ENCODE measurements at places on chromosomes 3 and 15.

- no peak for DNase-seq
Observed at GRCh38 chr15:85474700-85475316, 94.4 kb downstream of the AKAP13 start.

- peak; percentile 36 for DNase-seq
Observed at GRCh38 chr3:88046766-88047165, 12.0 kb downstream of the CGGBP1 start.

DNA sequence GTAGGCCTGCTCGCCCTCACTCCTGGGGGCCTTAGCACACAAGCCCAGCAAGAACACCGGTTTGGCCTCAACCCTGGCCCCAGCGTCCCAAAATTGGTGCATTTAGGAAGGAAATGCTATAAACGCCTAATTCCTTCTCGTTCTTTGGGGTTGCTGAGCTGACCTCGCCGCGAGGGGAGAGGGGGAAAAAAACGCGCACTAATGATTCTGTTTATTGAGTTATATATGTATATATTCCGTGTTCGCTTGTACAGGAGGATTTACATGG, 3.9 kb downstream of the FEZF2 start:
- DNase-seq = no peak

- no peak for DNase-seq
Observed at GRCh38 chr15:35757361-35757760, 211.4 kb upstream of the DPH6 start.

- no peak for DNase-seq
Observed at GRCh38 chr3:156535798-156536197, 19.1 kb downstream of the SSR3 start.

DNA sequence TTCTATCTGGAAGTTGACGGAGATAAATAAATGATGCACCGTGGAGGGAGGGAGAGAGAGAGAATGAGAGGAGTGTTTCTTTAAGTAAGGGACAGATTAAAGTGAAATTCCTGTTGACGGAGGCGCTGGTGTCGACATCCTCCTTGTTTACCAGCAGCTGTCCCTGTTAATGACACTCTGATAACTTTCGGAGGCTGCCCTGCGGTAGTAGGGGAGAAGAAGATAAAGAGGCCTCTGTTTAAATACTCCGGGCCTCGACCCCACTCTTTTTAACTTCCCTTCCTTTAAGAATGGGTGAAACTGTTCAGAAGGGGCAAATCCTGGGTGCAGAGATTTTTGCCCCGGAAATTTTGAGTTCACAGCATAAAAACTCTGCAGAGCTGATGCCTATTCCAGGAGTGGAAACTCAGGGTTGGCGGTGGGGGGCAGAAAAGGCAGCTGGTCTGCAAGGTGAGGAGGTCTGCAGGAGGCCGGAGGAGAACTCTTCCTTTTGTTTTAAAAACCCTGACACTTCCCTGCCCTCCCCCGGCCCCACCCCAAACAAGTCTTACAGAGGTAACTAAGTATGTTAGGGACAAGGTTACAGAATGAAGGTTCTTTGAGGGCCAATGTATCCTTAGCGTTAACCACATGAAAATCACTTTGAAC, 276.6 kb upstream of the NR2F2 start:
- no peak for DNase-seq

- no peak for DNase-seq
Observed at GRCh38 chr3:182357928-182358327, 435.4 kb upstream of the ATP11B start.

- no peak for DNase-seq
Observed at GRCh38 chr15:100002787-100003536, 269.7 kb upstream of the LYSMD4 start.

GRCh38 chr15:31305375-31305774, 21.3 kb upstream of the KLF13 start:
- DNase-seq = no peak

- peak; percentile 4 for DNase-seq
Observed at GRCh38 chr3:139982404-139982803, 47.4 kb downstream of the CLSTN2 start.

DNA sequence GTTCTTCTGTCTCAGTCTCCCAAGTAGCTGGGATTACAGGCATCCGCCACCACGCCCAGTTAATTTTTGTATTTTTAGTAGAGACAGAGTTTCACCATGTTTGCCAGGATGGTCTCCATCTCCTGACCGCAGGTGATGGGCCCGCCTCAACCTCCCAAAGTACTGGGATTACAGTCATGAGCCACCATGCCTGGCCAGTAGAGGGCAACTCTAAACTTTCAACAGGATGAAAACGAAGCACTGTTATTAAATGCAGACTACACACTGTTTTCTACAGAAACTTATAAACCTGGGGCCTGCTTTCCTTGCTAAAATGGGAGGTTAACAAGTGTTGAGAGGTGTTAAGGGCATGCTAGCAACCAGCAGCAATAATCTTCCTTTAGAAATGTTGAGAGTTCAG, 7.6 kb downstream of the ARPC4 start:
- no peak for DNase-seq

- no peak for DNase-seq
Observed at GRCh38 chr15:41494922-41495735, 1.5 kb downstream of the ITPKA start.

GRCh38 chr15:71414853-71415252, 299.6 kb downstream of the THSD4 start:
- DNase-seq = no peak

DNA sequence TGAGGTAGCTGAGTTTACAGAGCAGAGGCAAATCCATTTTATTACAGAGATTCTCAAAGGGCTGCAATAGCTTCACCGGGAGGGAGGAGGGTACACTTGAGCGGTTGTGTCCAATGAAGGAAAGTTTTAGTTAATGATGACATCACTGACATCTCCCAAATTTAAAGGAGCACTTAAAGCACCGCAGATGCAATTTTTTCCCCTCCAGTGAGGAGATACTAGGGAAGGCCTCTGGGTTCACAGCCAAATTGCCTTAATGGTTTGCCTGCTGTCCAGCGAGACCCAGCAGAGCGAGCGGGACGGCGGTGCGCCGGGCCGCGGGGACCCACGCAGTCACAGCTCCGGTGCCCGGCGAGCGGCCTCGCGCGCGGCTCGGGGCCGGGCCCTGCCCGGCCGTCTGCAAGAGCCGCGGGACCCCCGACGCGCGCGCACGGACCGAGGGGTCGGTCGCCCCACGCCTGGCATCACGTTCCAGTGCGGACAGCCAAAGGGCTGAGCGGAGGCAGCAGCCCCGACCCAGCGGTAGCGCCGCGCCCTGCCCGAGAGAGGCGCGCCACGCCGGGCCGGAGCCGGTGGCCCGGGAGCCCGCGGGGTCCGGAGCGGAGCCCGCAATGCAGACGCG, 160.5 kb upstream of the CHRNA7 start:
- no peak for DNase-seq

DNA sequence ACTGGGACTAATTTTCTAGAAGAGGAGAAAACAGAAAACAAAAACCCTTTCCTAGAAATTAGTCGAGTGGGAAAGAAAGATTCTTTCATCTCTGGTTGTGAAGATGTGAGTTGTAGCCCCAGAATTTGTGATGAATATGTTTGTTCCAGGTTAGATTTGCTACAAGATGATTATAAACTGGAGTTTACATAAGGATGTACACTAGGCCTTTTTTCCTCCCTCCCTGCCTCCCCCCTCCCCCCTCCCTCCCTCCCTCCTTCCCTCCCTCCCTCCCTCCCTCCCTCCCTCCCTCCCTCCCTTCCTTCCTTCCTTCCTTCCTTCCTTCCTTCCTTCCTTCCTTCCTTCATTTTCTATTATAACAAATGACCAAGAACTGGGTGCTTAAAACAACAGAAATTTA, 1502.0 kb downstream of the SI start:
- DNase-seq = no peak

- no peak for DNase-seq
Observed at GRCh38 chr15:39587731-39588530, 7.1 kb downstream of the THBS1 start.

GRCh38 chr3:37861620-37862041, at the start of gene CTDSPL:
CTDSPL (plus strand) TSS chr3:37861880; CDS start chr3:37862200, 320 bp downstream.
- DNase-seq = no peak

DNA sequence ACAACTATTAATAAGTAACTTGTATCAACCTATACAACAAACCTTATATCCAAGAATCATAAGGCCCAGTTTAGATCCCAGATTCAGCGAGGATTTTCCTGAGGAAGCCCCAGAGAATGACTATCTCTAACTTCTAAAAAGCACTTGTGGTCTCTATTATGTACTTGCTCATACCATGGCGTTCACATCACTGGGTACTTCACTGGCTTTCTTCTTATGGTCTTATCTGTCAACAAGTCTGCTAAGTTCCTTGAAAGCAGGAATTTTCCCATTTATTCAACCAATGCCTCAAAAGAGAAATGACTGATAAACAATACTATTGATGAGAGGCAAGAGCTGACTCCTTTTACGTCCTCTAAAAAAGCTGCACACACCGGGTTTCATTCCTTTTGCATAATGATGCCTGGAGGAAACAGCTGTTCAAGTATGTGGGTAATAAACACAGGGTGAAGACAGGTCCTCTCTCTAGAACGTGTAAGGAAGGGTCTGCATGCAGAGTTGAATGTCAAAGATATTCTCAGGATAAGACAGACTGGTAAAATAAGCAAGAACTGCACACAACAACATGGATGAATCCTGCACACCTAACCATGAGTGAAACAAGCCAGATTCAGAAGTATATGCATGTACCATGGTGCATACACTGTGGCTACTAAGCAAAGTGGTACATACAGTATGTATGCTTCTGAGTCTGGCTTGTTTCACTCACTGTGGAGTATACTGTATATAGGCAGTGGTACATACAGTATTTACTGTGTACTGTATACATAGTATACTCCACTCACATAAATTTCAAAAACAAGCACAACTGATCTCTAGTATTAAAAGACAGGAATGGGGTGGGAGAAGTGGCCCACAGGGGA, 408.7 kb downstream of the SHQ1 start:
- DNase-seq = no peak

- peak; percentile 47 for DNase-seq
Observed at GRCh38 chr15:69093127-69093526, 67.3 kb upstream of the GLCE start.

GRCh38 chr15:45690581-45691260, 55.9 kb downstream of the SQOR start:
- no peak for DNase-seq

- no peak for DNase-seq
Observed at GRCh38 chr15:81111018-81111417, 23.1 kb upstream of the CFAP161 start.

GRCh38 chr3:66038384-66038725, 363 bp downstream of the MAGI1 start:
- no peak for DNase-seq

DNA sequence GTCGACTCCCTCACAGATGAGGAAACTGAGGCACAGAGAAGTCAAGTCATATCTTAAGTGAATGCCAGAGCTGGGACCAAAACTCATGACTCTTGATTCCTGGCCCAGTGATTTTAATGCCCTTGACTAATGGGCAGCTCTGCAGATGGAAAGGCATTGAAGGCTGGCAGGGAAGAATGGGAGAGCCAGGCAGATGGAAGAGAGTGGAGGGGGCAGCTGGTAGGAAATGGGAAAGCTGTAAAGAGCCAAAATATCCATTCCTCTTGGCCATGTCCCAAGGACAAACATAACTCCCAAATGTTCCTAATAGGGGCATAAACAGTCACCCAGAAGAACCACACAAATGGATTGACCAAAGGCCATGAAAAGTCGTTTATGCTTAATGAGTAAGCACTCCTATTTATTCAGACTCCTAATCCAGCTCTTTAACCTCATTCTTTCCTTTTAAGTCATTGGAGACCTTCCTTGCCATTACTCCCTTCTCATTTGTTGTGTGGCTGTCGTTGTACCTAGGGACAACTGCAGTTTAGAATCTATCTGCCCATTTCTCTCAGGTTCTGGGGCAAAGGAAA, 330.5 kb upstream of the ROPN1 start:
- no peak for DNase-seq

DNA sequence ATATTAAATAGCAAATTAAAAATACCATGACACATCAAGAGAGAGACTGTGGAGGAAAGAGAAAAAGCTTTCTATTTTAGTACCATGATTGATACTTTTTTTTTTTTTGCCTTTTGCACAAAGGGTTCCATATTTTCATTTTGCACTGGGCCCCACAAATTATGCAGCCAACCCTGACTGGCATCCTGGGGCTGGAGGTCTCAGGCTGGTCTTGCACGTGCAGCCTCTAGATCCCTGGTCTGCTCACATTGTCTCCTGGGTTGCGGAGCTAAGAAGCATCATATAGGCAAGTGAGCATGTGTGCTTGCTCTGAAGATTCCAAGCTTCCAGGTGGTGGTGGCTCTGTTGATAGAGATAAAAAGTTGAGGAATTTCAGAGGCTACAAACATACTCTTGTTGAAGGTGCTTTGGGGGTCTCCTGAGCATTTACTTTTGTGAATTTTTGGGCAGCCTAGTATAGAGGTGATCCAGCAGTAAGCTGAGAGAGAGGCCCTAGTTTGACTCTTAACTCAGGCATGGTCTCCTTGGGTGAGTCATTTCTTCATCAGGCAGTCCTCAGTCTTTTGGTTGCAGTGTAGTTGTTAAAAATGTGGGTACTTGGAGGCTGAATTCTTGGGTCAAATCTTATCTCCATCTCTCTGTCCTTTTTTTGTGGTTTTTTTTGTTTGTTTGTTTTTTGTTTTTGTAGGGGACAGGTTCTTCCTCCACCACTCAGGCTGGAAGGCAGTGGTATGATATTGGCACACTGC, 31.3 kb downstream of the SMAD3 start:
- DNase-seq = no peak

- DNase-seq = no peak
Observed at GRCh38 chr3:42935472-42935871, 29.5 kb downstream of the ZNF662 start.

GRCh38 chr3:81416812-81417211, 344.6 kb downstream of the GBE1 start:
- no peak for DNase-seq

DNA sequence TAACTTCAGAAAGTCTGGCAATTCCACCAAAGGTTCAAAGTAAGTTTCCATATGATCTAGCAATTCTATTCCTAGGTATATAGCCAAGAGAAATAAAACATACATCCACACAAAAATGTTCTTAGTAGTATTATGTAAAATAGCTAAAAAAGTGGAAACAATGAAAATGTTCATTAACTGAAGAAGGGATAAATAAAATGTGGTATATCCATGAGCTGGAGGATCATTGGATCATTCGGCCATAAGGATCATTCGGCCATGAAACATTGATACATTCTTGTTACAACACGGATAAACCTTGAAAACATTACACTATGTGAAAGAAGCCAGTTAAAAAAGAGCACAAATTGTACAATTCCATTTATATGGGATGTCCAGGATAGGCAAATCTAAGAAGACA, 2.4 kb downstream of the KPNA4 start:
- DNase-seq = no peak

- no peak for DNase-seq
Observed at GRCh38 chr15:49255966-49256759, 86.1 kb downstream of the GALK2 start.

All from OCI-M1 (cell line).